ENCODE measurements at places on chromosomes 12 and 14. TPM values are rescaled to one million over a fixed set of nuclear protein-coding genes. Genes with fewer than 3 reads are reported as not detected.

Gene ARHGAP9
- total RNA-seq = under 0.01 TPM

Gene PRIMA1
- not detected for total RNA-seq

DNA sequence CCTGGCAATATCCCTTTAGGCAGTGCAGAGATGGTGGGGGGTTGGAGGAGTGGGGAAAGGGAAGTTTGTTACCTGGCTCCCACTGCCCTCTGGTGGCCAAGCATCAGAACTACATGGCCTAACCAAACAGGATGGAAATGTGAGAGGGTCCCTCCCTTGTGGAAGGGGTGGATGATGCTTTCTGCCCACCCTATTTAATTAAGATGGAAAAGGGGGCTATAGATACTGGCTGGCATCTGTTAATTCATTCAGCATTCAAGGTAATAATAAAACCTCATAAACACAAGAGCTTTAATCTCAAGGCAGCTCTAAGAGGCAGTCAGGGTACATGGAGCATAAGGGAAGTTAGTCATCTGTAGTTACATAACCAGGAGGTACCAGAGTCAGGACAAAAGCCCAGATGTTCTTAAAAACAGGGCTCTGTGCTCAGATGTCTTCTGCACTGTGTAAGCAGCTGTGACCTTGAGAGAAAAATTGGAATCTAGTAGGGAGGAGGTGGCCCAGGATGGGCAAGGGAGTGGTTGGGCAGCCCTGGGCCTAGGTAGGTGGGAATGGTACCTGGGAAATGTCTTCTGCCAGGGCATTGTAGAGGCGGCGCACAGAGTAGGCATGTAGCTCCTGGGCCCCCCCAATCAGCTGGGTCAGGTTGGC lies 4.6 kb downstream of the AP1G2 start:
- DNase-seq = peak; percentile 29

Gene ARMH4
- 6.3 TPM for total RNA-seq

Gene KLRK1
- total RNA-seq = not detected

- no peak for DNase-seq
Measured at GRCh38 chr14:65301862-65302539, 110.5 kb upstream of the FUT8 start.

Gene ALG10B
- total RNA-seq = 1.8 TPM

Gene IL26
- total RNA-seq = not detected

GRCh38 chr14:32258336-32258993 lies 55.4 kb upstream of the RNU6-8 start:
- DNase-seq = no peak

DNA sequence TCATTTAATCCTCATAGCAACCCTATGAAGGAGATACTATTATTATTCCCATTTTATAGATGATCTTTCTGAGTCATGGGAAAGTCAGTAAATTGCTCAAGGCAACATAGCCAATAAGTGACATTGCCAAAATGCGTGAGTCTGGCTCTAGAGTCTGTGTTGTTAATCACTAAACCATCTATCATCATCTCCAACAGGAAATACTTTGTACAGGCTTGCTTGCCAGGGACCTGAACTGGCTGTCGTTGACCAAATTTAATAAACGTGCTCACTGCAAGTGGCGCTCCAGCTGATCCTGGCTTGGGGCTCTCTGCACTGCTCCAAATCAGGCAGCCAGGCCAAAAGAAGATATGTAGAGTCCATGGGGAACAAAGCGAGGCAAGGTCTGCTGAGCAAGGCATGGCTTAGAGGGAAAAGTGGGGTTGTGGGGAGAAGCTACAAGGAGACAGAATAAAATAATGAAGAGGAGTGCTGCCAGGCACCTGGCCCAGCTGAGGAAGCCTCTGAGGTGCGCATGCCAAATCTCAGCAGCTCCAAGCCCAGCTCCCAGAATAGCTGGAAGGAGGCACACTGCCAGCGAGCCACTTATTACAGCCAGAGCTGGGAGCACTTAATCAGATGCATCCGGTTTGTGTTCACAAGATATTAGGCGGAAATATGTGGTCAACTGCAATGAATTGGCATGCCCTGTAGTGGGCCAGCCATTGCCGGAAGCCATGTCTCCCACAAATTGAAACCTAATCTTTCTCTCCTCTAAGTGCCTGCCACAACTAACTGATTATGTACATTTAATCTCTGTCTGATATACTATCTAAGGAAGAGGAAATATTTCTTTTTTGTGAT lies 43.3 kb upstream of the PTPRO start:
- peak; percentile 89 for DNase-seq

DNA sequence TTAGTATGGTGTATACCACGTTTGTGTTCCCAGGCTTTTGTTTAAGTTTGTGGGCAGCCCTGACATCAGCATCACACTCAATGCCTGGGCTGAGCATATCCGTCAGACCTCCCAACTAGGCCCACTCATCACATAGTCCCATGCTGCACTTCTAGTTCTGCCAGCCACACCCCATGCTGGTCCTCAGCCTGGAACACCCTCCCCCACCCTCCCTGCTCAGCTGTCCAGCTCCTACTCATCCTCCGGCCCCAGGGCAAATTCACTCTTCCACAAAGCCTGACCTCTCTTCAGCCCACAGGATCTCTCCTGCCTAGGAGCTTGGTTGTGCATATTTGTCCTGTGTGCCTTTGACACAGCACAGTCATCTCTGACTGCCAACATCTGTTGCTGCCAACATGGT lies 3.9 kb upstream of the ENDOU start:
- DNase-seq = peak; percentile 29

DNA sequence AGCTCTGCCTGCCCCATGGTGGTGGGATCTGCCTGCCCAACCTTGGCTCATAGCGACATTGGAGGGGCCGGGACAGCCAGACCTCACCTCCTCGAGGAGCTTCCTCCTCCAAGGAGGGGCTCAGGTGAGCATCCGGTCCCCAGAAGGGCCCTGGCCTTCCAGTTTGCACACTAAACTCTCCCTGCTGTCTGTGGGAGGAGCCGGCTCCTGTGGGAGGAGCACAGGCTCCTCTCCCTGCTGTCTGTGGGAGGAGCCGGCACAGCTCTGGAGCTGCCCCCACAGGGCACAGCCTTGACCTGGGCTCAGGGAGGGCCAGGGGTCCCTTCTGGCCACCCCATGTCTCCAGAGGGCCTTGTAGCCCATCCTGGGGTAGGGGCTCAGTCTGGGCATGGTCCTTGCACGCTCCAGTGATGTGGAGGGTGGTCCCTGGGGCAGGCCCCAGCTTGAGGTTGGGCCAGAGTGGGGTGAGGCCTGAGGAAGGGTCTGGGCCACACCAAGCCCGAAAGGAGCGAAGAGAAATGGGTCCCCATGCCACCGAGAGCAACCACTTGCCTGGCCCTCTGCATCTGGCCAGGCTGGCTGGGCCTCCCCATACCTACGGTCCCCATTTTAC lies 147.5 kb upstream of the C14orf180 start:
- DNase-seq = no peak

Gene MMP17
- 10.8 TPM for total RNA-seq

DNA sequence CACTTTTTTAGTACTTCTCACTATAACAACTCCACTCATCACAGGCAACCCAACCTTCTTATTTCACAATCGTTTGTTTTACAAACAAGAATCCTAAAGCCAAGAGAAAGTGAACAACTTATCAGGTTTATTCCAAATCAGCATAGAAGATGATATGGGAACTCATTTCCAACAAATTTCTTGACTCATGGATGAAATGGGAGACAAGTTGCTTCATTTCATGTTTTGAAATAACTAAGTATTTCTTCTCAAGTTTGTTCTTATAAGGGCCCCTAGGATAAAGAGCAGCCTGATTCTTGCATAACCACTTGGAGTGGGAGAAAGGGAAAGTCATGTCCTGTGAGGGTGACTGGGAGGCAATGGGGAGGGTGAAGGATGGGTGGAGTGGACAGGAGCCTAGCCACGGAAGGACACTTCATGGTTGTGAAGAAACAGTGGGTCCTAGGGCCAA lies 168.3 kb downstream of the DUSP6 start:
- no peak for DNase-seq

DNA sequence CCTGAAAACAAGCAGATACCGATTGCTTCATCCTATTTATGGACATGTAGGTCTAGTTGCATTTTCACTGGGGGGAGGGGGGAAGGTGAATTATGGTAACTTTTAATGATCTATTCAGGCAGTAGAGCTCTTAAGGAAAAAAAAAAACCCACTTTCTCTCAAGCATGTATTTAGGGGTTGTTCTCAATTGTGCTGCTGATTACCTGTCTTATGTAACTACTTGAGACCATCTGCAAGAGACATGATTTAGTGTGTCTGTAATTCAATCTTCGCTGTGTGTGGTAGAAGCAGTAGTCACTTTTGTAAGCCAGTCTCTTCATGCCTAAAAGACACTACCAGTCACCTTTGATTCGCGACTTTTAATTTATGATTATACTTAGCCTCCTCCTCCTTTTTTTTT lies 8.9 kb downstream of the CALM1 start:
- DNase-seq = no peak

Gene RFX4
- total RNA-seq = not detected

- no peak for DNase-seq
Measured at GRCh38 chr14:95635051-95635450, 51.2 kb upstream of the TCL1B start.

DNA sequence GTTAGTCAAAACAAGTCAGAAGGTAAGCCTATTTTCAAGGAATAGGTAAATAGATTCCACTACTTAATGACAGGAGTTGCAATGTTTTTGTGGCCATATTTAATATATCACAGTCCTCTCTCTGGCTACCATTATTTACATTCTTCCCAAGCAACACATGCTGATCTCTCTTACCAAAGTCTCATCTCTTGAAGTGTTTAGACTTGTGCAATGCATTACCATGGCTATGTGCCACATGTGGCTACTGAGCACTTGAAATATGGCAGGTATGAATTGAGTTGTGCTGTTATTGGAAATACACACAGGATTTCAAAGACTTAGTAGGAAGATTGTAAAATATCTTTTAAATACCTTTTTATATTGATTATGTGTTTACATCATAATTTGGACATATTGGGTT lies 262.4 kb upstream of the PDE3A start:
- peak; percentile 39 for DNase-seq

Gene DTX1
- total RNA-seq = 0.26 TPM

DNA sequence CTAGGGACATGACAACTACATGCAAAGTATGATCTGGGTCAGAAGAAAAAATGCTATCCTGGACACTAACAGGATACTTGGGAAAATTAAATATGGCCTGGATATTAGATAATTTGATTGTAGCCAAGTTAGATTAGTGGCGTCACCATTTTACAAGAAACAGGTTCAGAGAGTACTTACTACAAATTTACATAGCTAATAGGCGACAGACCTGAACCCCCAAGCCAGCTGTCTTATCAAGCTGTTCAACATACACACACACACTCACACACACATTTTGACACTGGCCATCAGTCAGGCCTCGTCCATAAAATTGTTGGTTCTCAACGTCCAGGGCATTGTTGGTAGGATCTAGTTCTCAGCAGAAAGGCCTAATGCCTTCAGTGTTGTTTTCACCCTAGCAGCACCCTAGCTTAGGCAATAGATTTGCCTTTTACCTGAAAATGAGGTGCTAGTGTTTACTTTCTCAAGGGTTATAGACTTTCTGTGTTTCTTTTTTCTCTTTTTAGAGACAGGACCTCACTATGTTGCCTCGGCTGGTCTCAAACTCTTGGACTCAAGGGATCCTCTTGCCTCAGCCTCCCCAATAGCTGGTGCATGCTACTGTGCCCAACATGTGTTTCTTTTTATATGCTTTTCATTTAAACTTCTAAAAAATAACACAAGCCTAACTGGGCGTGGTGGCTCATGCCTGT lies 3.3 kb upstream of the C14orf93 start:
- no peak for DNase-seq

Gene NELL2
- total RNA-seq = 0.26 TPM

GRCh38 chr12:68620519-68621471 lies 10.1 kb downstream of the RAP1B start:
- no peak for DNase-seq

GRCh38 chr14:90642244-90642717 lies 173.9 kb downstream of the TTC7B start:
- DNase-seq = no peak

DNA sequence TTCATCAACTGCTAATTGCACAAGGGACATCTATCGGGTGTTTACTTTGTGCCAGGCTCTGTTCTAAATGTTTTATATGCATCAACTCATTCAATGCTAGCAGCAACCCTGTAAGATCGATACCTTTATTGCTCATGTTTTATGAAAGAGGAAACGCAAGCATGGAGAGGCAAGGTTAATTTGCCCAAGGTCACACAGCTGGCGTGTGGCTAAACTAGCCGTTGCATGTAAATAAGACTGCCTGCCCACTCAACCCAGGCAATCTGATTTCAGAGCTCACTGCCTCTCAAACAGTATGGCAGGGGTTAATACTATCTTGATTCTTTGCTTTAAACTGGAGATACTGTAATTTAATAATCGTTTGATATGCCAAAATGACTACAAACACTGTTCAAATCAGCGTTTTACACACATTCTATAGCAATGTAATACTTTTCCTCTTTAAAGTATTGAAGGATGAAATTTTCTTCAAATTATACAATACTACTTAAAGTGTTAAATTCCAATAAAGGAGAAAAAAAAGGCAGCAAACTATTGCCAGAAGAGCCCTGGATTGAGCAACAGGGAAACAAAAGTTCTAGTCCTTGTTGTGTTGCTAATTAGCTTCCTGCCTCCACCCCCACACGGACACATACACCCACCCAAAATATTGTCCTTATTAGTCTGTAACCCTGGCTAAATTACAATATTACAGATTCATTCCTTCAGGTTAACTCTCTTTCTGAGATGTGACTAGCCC lies 39.1 kb upstream of the DHRS7 start:
- no peak for DNase-seq

GRCh38 chr14:64685371-64686281 lies 18.6 kb upstream of the PLEKHG3 start:
- no peak for DNase-seq

Gene ANKRD9
- 22.0 TPM for total RNA-seq

- DNase-seq = peak; percentile 56
Measured at GRCh38 chr14:28756884-28757570, 9.6 kb upstream of the FOXG1 start.

GRCh38 chr14:25252793-25253192 lies 202.8 kb upstream of the STXBP6 start:
- DNase-seq = no peak

- no peak for DNase-seq
Measured at GRCh38 chr14:76954394-76955190, 73.9 kb downstream of the IRF2BPL start.

Gene HSPB8
- 21.3 TPM for total RNA-seq

DNA sequence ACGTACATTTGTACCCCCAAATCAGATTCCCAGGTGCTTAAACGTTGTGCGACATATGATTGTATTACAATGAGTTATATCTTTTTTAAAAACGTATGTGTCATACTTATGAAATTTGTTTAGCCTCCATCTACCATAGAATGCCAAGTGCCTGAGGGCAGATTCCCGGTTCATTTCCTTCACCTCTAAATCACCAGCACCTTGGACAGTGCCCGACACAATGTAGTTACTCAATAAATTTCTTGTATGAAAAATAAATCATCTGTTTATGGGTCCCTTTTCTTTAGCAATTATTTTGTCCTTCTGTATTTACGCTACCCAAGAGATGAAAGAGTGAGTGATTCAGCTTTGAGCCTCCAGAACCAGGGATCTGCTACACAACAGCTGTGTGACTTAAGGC lies 157.4 kb downstream of the TBX5 start:
- no peak for DNase-seq
